ENCODE measurements at places on chromosomes 5 and 9.

- no peak for DNase-seq
Measured at GRCh38 chr9:130846487-130847305, 11.6 kb downstream of the ABL1 start.

- DNase-seq = no peak
Measured at GRCh38 chr5:61860978-61861377, 445.0 kb upstream of the KIF2A start.

DNA sequence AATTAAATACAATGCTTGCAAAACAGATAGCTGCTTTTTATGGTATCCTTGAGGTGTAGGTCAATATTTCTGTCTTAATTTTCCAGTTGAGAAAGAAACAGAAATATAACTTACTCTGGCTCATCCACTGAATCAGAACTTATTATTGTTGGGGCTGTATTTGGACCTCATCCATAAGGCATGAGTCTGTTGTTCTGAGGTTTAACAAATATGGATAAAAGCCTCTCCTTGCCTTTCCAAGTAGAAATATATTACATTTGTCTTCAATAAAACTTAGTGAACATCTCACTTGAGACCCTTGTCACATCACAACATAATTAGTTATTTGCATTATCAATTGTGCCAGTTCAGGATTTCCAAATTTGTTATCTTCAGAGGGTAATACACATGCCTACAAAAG, 525.8 kb downstream of the AGTPBP1 start:
- DNase-seq = no peak

DNA sequence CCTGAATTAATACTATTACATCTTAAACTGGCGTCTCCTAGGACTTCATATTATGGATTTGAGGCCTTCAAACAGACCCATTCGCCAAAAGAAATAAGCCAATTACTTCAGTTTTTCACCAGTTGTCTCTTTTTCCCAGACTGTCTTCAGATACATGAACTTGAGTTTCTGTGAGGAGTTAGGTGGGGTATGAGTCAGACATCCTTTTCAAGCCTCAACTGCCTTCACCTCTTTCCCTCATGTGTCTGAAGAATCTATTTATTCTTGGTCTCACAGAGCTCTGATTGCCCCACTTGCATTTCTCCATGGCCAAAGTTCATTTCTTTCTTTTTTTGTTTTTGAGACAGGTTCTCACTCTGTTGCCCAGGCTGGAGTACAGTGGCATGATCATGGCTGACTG, 12.5 kb downstream of the WNT8A start:
- no peak for DNase-seq

DNA sequence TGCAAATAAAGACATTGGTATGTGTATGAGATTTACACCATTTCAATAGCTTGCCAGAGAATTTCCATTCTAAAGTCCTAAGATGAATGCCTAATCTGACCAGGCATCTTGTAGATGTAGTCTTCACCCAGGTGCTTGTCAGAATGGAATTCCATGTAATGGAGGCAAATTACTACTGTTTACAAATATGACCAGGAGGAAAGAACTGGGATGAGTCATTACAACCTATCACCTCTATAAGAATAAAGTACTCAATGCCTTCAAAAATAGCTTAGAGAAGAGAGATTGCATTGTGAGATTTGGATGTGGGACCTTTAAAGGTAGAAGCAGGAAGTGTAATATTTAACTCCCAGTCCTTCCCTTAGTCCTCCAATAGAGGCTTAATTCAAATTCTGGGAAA, 507.0 kb upstream of the PTGER4 start:
- no peak for DNase-seq

All from stimulated activated CD8-positive, alpha-beta memory T cell treated with anti-CD3 and anti-CD28 coated beads, Interleukin-15, amount 100 ng/mL, for 1 hour (primary cell).